ENCODE measurements at places on chromosomes 6 and 20.

GRCh38 chr6:42690151-42690702 lies 32.2 kb downstream of the PRPH2 start:
- DNase-seq: no peak

DNA sequence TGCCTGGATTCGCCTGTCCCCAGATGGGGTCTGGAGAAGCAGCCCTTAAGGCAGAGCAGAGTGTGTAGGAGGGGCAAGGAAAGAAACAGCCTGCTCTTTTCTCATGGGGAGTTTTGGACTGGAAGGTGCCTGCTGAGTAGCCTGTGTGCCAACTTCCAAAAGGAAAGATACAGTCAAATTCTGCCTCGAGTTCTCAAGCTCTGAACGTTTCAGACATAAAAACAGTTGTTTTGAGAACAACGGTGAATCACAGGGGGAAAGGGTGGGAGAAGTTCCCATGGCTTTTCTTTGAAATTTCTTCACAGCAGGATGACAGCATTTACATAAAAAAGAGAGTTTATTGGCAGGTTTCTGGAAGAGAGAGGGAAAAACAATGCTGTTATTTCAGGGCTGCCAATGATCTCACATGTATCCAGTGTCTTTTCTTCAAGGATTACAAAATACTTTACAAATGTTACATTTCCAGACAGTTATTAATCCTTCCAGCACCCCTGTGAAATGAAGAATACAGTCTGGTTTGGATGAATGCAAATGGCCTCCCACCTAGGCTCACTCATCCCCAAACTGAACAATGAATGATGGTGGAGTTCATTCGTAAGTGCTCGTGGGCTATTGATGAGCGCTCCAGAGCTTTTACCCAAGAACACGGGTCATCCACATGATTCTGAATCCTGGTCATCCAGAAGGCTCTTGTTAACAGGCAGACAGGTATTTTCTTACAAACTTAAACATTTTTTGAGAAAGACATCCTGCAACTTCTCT lies 33.8 kb upstream of the ECI2 start:
- DNase-seq: no peak

DNA sequence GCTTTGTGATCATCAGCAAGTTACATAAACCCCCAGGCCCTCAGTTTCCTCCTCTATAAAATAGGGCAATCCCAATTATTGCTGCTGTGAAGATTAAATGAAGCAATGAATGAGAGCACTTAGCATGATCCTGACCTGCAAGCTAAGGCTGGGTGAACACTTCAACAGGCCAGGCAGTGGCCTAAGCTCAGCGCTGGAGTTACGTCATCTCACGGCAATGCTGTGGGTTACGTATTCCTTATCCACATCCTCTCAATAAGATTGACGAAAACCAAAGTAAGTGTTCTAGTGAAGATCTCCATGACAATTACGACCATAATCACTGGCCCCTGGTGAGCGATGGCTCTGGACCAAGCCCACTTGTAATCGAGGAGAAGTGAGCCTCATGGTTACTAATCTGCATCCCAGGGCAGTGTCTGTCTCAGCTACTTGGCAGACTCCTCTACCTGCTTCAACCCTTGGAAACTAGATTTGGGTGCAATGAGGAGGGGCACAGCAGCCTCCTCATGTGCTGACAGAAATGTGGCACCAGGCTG lies 274.1 kb upstream of the ARID1B start:
- no peak for DNase-seq

DNA sequence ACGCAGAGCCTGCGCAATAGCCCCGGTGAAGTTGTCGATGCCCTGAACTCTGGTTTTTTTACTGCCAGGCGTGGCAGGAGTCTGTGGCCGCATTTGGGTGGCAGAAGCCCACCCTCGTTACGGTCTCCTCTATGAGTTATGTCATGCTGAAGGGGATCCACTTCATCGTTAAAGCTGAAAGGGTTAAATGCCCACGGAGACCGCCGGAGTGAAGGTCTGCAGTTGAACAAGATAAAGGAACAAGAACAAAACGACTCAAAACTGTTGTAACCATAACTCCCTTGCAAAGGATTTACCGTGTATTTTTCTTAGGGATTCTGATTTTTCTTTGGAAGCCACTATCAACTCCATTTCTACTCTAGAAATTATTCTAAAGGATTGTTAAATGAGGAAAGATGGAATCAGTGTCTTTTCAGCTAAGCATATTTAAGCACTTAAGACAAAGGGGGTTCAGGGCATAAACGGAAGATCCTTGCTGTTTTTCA lies 501 bp upstream of the ELOVL5 start:
- no peak for DNase-seq

GRCh38 chr6:124123617-124124209 lies 320.0 kb downstream of the NKAIN2 start:
- DNase-seq: no peak

DNA sequence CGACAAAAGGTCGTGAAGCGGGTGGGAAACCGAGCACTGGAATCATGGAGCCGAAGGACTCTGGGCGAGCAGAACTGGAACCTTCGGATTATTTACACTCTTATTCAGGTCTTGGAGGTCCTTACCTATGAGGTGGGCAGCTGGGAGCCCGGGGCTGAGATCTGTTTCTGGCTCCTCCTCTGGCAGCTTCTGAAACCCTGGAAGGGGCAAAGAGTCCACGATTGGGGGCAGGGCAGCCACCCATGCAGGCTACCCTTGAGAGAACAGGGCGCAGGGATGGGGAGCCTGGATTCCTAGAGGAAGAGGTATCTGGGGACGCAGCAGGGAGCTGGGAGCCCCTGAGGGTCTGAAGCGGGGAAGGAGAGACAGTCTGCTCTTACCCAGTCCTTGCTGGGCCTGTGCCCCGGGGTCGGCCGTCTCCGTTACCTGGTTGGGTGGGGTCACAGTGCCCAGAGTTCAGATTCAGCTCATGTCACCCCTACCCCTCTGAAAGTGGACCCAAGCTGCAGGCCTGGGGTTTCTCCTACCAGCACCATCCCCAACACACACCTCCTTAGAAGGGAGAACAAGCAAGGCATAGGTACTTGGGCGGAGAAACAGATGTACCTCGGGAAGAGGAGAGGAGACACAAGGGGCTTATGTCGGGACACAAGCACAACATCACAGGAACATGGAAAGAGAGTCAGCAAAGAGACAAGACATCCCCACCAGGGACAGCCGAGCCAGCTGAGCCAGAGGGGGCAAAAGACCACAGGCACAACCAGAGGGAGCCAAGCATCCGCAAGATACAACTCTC lies 592 bp downstream of the LTB start:
- DNase-seq: no peak

- peak; percentile 60 for DNase-seq
Observed at GRCh38 chr6:148770408-148771211, 23.8 kb downstream of the UST start.

DNA sequence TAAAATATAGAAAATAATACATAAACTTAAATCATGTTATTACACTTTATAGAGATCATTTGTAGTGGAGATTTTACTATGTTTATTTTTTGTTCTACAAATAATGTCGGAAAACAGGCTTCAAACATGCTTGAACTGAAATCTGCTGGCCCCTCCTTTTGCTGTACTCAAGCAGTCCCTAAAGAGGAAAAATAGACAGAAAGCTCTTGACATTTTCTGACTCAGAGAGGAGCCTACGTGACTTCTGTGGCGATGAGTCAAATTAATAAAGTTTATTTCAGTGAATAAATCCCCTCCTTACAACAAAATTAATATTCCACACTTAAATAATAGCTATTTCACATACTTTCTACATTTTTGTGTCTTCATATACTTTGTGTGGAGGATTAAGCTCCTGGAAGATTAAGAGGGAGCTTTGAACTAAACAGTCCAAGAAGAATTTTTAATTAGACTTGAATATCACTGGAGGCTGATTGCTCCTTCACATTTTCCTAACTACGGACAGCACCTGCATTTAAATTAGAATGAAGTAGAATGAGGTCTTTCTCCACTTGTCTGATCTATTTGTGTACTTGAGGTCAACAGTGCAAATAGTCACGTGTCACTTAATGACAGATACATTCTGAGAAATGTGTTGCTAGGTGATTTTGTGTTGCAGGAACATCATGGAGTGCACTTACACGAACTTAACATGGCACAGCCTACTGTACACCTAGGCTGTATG lies 1.7 kb upstream of the TREM1 start:
- no peak for DNase-seq

DNA sequence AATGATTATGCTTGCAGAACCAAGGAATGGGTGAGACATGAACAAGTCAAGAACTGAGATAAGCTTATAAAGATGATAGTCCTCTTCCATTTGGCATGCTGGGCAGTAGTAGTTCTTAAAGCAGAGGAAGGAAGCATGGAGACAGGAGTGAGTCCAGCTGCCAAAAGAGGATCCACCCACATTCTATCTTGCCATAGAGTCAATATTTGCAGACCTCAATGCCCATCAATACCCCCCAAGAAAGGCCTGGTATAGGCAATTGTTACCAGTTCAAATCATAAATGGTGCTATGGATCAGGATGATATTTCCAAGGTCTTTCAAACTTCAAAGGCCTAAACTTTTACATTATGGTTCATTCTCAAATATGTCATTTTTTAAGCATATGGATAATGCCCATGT lies 4.8 kb downstream of the ARHGAP18 start:
- no peak for DNase-seq

DNA sequence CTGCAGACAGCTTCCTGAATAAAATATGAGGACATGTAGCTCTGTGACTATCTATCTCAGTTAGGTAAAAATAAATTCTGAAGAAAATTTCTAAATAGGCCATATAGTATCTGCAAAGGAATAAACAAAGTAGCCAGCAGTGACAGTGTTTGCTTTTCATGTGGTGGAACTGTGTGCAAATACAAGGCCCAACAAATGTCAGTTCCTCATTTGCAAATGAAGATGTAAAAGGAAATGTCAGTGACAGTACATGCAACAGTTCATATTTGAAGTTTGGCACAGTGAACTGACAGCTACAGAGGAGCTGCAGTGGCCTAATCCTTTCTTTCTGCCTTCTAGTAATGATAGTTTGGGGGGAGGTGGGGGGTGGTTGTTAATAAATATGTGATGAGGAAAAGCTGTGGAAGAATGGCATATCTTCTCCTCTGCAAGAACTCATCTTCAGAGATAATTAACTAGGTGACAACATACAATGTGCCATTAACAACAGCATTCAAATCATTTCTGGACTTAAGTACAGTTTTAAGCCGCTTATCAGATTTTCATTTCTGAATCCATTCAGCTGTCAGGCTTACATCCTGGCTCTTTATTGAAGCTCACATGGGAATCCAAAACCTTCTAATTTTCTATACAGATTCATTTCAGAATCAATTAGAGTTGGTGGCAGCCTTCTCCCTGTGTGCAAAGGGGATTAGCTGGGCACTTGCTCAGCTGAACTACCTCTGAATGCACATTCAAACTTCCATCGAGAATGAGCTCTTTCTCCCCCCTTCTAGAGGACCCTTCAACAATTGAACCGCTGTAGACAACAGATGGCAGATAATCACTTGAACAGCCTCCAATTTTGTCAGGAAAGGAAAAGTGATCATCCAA lies 1059.0 kb upstream of the EPHA7 start:
- no peak for DNase-seq

DNA sequence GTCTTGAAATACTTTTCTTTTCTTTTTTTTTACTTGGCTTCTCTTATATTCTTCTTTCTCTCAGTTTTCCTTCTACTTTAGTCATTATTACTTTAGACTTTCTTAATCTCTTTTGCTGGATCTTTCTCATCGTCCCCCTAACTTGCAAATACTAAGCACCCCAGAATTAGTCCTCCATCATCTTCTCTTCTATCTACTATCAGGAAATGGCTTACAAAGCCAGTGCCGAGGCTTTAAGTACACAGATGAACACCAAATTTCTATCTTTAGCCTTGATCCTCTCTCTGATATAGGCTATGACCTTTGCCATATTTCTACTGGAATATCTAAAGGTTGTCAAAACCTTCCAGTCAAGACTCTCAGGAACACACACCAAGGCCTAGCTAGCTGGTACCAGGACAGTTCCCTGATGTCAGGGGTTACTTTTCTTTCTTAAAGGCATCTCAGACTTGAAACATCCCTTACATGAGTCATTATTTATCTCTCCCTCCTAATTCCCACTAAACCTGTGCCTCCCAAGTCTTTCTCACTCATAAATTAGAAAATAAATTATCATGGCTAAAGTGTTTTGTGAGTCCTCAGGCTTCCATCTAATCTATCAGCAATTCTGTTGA lies 278.6 kb upstream of the TCF21 start:
- no peak for DNase-seq

DNA sequence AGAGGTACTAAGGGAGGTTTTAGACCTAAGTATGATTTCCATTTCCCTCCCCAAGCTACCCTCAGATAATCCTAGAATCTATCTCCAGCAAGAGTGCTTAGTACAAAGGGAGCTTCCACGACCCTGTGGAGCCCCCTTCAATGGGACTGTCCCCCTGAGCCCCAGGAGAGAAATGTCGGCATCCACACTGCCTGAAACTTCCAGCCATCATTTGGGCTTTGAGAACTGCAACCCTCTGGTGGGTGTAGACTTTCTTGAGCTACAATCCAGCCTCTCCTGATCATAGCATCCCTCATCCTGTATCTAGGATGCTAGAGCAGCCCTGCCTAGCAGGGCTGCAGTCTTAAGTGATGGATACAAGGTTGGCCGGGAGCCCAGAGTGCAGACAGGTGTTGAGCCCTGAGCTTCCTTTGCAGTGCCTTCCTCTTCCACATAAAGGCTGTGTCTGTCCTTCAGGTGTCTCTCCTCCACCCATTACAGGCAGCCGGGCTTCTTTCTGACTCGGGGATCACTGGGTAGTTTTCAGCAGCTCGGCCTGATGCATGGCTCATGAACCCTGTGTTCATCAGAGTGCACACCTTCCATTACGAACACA lies 424.5 kb downstream of the PREX1 start:
- no peak for DNase-seq

- no peak for DNase-seq
Observed at GRCh38 chr6:6436946-6437345, 116.5 kb upstream of the F13A1 start.

DNA sequence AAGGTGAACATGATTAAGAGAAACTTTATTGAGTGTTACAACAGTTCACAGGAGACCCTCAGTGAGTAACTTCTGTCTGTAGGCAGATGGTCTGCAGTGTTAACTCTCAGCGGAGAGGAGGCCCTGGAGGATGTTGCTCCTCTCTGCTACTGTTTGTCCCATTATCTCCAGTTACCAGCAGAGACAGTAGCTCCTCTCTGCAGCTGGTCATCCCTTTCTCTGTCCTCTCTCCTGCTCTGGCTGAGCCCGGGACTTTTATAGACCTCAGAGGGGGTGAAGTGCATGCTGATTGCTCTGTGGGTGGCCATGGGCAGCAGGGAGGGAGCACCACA lies 5.7 kb downstream of the GTSF1L start:
- DNase-seq: no peak

GRCh38 chr6:20441236-20441635 lies 39.6 kb downstream of the E2F3 start:
- no peak for DNase-seq

- DNase-seq: no peak
Observed at GRCh38 chr20:58366866-58367265, 22.2 kb upstream of the VAPB start.

GRCh38 chr6:32176476-32177182 lies 745 bp upstream of the AGPAT1 start:
- DNase-seq: no peak

GRCh38 chr6:28841290-28841689 lies 82.5 kb downstream of the TRIM27 start:
- peak; percentile 21 for DNase-seq

- DNase-seq: no peak
Observed at GRCh38 chr20:38829296-38829875, 23.9 kb downstream of the PPP1R16B start.
